A172 (cell line): ENCODE measurements at places on chromosomes 2 and 18.

DNA sequence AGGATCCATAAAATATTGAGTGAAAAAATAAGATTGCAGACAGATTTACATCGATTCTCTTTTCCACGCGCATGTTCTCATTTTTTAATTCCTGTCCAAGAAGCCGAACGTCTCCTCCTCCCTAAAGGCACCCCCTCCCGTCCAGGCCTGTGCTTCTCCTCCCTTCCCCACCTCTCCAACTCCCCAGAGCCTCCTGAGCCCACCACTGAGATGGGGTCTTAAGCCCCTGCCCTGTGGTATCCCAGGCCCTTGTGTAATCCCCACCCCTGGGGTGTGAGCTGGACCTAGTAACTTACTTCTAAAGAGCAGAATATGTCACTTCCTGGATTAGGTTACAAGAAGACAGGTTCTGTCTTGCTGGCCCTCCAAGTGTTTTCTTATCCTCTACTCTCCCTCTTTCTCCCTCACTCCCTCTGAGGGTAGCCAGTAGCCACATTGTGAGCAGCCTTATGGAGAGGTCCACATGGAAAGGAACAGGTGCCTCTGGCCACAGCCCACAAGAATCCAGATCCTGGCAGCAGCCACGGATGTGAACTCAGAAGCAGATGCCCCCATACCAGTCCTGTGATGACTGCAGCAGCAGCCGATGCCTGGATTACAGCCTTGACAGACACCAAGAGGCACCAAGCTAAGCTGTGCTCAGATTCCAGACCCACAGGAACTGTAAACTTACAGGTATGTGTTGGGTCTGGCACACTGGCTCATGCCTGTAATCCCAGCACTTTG, 39.6 kb upstream of the OTOS start:
- no peak for DNase-seq

DNA sequence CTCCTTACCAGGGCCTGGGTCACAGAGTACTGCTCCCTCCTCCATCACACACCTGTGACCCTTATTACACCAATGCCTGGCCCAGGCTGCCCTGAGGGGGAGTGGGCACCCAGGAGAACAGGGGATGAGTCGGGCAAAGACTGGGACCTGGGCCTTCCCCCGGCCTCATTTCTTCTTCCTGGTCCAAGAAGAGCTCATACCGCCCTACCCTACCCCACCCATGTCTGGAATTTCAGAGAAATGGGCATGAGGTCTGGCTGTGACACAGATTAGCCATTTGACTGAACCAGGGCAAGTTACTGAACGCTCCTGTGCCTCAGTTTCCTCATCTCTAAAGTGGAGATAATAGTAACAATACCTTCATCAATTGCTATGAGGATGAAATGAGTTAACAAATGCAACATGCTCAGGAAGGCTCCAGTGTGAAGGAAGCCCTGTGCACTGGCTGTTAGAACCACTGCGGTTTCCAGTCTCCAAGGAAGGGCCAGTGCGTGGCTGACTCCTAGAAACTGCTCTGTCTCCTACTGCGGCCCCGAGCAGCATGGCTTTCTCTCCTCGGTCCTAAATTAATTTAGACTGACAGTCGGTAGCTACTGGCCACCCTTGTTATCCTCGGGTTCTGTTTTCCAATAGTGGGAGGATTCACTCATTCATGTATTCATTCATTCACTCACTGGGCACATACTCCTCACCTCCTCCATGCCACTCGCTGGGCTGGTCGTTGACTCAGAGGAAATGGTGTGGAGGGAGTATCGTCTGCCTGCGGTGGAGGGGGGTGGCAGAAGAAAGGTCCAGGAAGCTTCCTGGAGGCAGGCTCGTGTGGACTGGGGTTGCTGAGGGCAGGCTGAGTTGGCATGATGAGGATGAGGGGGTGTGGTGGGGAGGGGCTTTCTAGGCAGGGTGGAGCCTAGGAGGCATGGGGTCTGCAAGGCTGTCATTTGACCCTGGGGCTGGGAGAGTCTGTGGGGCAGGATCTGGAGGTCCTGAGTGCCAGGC, 175.6 kb downstream of the GLI2 start:
- DNase-seq = peak; percentile 83

- no peak for DNase-seq
Observed at GRCh38 chr2:101787097-101787496, 89.6 kb downstream of the MAP4K4 start.

- DNase-seq = no peak
Observed at GRCh38 chr18:65468881-65469280, 281.9 kb upstream of the CDH7 start.

DNA sequence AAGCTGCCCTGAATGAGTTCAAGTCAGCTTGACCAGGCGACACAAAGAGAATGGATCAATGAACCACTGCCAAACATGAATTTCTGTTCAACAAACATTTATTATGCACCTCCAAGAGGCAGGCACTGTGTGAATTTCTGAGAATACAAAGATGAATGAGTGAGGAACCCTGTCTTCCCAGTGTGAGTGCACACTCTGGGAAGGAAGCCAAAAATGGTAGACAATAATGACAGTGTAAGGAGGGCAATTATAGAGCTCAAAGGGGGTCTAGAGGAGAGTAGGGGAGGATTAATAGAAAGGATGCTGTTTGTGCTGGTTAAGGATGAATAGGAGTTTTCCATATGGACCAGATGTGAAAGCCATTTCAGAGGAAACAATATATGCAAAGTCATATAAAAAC, 213.4 kb downstream of the DCC start:
- no peak for DNase-seq

DNA sequence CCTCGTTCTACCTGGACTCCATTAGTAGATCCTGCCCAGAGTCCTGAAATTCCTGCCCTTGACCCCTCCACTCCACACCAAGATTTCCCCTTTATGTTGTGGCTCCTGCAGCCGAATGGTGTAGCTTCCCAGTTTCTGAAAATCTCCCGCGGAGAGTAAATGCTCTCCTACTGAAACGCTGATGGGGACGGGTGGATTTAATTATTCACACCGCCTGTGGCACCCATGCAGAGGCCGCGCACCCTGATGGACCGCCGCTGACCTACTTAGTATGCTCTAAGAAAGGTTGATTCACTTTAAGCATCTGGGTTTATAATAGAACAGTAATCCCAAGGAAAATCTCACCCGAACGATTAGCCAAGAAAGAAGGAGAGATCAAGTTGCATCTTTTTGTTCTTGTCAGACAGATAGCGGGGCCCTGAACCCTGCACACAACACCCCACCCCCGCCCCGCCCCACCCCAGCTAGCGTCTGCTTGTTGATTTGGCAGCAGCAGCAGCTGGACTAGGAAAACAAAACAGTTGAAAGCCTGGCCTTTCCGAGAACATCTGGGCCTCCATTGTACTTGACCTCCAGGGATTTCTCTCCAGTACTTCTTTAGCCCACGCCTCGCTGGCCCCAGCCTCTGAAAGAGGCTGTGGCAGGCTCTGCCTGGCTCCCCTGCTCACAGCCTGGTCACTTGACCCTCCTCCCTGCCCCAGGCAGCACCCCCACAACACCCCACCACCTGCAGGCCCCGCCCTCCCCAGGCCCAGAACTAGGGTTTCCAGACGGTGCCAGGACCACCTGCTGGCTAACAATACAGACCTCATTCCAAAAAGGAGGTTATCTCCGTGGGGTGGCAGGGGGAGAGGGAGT, 53.6 kb downstream of the DPYSL5 start:
- no peak for DNase-seq

- peak; percentile 14 for DNase-seq
Observed at GRCh38 chr2:215692387-215693079, 256.7 kb upstream of the FN1 start.

- no peak for DNase-seq
Observed at GRCh38 chr2:16511041-16511440, 154.6 kb downstream of the CYRIA start.

DNA sequence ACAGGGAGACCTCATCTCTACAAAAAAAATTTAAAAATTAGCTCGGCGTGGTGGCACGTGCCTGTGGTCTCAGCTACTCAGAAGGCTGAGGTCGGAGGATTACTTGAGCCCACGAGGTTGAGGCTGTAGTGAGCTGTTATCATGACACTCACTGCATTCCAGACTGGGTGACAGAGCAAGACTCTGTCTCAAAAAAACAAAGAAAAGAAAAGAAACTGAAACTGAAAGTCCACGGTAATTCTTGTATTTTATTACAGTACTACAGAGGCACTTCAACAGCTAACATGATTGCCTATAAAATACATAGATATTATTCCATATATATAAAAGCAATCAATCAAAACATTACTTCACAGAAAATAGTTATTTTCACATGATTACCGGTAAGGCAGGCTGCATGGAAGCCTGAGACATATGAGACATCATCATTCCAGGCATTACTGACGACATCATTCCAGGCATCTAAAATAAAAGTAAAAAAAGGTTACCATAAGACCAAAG, 23.1 kb downstream of the PRPF40A start:
- peak; percentile 81 for DNase-seq

- no peak for DNase-seq
Observed at GRCh38 chr2:176501617-176502016, 232.4 kb downstream of the MTX2 start.

DNA sequence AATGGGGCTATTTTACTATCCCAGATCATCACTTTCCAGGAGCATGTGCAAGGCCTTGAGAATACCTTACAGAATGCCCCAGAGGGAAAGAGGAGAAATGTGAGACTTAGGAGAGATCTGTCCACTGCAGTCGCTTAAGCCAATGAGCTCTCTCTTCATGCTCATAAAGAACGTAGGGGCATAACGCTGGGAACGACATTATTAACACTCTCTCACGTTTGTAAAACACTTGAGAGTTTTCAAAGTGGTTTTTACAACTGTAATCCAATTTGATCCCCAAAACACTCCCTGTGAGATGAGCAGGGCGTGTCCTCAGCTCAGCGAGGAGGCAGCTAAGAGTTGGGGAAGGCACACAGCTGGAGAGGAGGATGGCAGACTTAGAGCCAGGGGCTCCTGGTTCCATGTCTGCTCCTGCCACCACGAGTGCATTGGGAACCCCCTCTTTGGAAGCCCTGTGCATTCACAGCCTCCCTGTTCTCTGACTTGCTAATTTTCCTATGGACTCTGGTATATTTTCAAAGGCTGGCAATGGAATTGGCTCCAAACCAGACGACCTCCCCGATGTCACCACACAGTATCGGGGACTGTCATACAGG, 97.4 kb downstream of the PLB1 start:
- no peak for DNase-seq

DNA sequence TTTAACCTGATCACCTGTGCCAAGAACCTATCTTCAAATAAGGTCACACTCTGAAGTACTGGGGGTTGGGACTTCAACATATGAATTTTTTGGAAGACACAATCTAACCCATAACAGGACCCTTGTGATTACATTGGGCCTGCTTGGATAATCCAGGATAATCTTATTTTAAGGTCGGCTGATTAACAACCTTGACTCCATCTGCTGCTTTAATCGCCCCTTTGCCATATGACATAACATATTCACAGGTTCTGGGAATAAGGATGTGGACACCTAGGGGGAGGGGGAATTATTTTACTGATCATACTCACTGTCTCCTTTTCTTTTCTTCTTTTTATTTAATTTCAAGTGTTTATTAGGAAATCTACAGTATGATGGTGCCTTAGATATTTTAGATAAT, 34.8 kb downstream of the CDH20 start:
- no peak for DNase-seq

- no peak for DNase-seq
Observed at GRCh38 chr2:3321825-3322224, 55.8 kb downstream of the EIPR1 start.

DNA sequence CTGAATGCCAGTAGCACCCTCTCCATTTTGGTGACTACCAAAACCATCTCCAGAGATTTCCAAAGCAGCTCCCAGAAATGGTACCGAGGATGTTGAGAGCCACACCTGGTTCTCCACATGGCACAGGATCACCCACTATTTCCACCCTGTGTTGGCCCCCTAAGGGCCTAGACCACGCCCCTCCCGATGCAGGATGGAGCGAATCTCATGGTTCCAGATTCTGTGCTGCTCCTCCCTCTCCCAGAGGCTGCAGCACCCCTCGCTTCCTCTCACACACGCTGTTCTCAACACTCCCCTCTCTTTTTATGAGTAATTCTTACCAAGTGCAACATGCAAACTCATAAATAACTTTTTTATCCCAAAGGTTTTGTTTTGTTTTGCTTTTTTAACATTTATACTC, 571.5 kb downstream of the STK39 start:
- DNase-seq = no peak
